ENCODE measurements at places on chromosomes 5 and 9.

GRCh38 chr9:36008774-36009300, 27.9 kb upstream of the RECK start:
- H3K36me3 ChIP-seq, result no peaks in the 10 kb centered on the region
- no peak overlapping the region for H3K4me3 ChIP-seq
- peak; percentile 75 for DNase-seq

- no peak for DNase-seq
- no peaks in the 10 kb centered on the region for H3K27me3 ChIP-seq
- H3K27ac ChIP-seq, result no peak overlapping the region
- H3K36me3 ChIP-seq, result no peaks in the 10 kb centered on the region
- H3K4me1 ChIP-seq, result peaks cover 17% of the 10 kb centered on the region
Measured at GRCh38 chr5:143987751-143988560, 176.0 kb downstream of the HMHB1 start.

DNA sequence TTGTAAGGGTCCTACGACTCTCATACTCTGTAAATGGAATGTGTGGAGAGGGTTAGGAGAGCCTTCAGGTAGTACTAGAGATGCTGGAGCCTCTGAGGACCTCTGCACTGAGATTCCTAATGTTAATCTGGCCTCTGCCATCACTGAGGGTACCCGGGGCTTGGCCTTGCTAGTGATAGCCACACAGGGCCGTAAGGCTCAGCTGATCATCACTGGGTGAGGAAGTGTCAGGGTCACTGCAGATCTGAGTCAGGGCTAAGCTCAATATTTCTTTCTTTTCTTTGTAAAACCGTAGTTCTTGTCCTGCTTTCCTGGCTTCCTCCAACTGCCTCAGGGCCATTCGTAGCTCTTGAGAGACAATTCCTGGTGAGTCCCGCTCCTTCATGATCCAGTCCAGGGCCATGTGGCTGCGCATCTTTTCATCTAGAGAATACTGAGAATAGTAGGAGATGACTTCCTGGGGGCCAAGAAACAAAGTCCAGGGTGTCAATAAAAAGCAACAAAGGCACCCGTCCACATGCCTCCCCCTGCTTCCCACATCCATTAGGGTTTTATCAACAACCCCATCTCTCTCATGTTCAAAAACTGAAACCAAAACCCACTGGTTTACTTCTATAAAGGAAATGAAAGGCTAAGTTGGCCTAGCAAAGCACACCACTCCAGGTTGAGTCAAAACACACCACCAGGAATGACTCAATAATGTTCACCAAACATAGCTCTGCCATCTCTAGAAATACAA, 47.7 kb downstream of the LIX1 start:
- H3K27me3 ChIP-seq, result no peaks in the 10 kb centered on the region
- H3K4me3 ChIP-seq, result no peak overlapping the region
- no peak overlapping the region for H3K27ac ChIP-seq
- peaks cover 22% of the 10 kb centered on the region for H3K4me1 ChIP-seq
- no peaks in the 10 kb centered on the region for H3K36me3 ChIP-seq
- no peak for DNase-seq

DNA sequence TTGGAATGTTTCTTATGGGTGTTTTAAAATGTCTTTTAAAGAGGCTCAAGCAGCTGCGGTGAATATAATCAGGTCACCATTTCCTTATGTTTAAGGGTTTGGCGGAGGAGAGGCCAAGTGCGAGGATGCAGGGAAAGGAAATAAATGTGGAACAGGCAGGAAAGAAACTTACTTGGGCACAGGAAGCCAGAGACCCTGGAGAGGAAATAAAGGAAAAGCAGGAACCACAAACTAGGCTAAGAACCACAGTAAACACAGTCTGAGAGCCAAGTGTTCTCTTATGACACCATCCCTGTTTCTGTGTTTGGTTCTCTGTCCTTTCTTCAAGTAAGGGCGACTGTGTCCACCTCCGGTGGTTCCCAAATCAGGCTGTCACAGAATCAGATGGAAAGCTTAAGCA, 166.5 kb downstream of the C9orf152 start:
- no peaks in the 10 kb centered on the region for H3K27me3 ChIP-seq
- no peak for DNase-seq
- no peak overlapping the region for H3K4me3 ChIP-seq
- H3K36me3 ChIP-seq, result no peaks in the 10 kb centered on the region
- peak overlapping the region; percentile 61 for H3K27ac ChIP-seq

DNA sequence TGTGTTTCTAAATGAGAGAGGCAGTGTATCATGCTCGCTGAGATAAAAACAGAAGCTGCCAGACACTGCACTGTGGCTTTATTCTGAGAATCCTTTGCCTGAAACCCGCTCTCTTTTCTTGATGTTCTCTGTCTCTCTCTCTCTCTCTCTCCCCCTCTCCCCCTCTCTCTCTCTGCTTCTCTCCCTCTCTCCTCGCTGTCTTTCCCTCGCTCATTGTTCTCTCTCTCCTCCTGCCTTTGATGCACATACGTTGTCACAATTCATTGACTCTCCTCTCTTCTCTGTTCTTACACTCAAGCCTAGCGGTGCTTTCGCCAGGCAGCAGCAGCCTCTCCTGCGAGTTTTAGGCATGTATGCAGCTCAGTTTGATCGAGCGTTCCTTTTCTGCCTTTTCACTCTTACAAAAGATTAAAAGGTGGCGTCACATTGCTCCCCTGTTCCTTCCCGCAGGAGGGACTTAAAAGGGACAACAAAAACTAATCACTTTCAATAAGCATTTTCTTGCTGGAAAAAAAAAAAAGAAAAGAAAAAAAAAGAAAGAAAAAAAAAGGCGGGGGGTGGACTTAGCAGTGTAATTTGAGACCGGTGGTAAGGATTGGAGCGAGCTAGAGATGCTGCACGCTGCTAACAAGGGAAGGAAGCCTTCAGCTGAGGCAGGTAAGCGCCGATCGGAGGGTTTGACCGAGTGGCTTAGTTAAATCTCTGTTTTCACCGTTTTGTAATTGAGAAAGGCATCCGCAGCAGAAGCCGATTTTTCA, 717.9 kb upstream of the WWC1 start:
- no peaks in the 10 kb centered on the region for H3K36me3 ChIP-seq
- H3K27ac ChIP-seq, result no peak overlapping the region
- no peak for DNase-seq
- no peaks in the 10 kb centered on the region for H3K27me3 ChIP-seq
- peak overlapping the region; percentile 41 for H3K4me3 ChIP-seq

- no peaks in the 10 kb centered on the region for H3K27me3 ChIP-seq
- H3K4me1 ChIP-seq, result no peaks in the 10 kb centered on the region
- no peak overlapping the region for H3K4me3 ChIP-seq
Measured at GRCh38 chr9:111407813-111408212, 76.4 kb downstream of the ECPAS start.

DNA sequence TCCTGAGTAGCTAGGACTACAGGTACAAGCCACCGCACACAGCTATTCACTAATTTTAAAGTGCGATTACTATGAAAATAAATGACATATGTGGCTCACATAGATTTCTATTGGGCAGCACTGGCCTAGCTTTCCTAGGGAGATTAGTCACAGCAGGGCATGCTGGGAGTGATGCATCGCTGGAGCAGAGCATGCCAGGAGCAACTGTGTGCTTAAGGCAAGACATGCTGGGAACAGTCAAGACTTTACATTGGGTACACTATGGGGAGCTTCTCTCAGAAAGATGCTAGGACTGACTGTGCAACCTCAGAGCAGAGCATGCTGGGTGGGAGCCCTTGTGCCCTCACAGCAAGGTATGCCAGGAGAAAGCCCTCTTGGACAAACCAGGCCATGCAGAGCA, 9.3 kb downstream of the ST6GALNAC6 start:
- H3K36me3 ChIP-seq, result peaks cover 72% of the 10 kb centered on the region
- H3K4me1 ChIP-seq, result no peaks in the 10 kb centered on the region
- H3K27ac ChIP-seq, result no peak overlapping the region
- no peak overlapping the region for H3K4me3 ChIP-seq
- no peaks in the 10 kb centered on the region for H3K27me3 ChIP-seq

GRCh38 chr9:21037278-21037677, 5.8 kb upstream of the HACD4 start:
- no peaks in the 10 kb centered on the region for H3K36me3 ChIP-seq
- no peak overlapping the region for H3K27ac ChIP-seq
- H3K4me1 ChIP-seq, result no peaks in the 10 kb centered on the region
- no peak for DNase-seq
- no peak overlapping the region for H3K4me3 ChIP-seq
- H3K27me3 ChIP-seq, result no peaks in the 10 kb centered on the region

- no peaks in the 10 kb centered on the region for H3K36me3 ChIP-seq
- no peak overlapping the region for H3K27ac ChIP-seq
- H3K4me1 ChIP-seq, result peaks cover 10% of the 10 kb centered on the region
- no peak overlapping the region for H3K4me3 ChIP-seq
- no peaks in the 10 kb centered on the region for H3K27me3 ChIP-seq
Measured at GRCh38 chr5:141686648-141687416, 4.8 kb upstream of the ARAP3 start.

DNA sequence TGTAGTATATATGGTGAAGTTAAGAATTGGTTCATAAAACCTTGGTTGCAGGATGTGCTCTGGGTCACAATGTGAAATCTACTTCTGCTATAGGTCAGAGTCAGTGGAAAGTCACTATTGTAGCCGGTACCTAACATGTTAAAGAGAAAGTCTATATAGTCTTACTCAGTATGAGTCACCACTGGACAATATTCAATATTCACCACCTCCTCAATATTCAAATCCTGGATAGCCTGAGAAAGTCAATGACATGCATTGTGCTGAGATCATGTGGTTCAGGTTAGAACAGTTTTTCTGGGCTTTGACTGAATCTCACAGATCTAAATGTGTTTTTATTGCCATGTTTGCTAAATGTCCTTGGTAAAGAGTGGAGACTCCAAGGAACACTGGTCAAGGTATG, 108.8 kb downstream of the HMHB1 start:
- H3K4me1 ChIP-seq, result no peaks in the 10 kb centered on the region
- H3K4me3 ChIP-seq, result no peak overlapping the region
- H3K36me3 ChIP-seq, result no peaks in the 10 kb centered on the region
- H3K27ac ChIP-seq, result no peak overlapping the region
- no peak for DNase-seq
- no peaks in the 10 kb centered on the region for H3K27me3 ChIP-seq

- no peaks in the 10 kb centered on the region for H3K27me3 ChIP-seq
- H3K4me1 ChIP-seq, result no peaks in the 10 kb centered on the region
- DNase-seq, result no peak
- no peak overlapping the region for H3K4me3 ChIP-seq
Measured at GRCh38 chr5:126947146-126948010, 83.0 kb downstream of the MARCHF3 start.

- H3K36me3 ChIP-seq, result no peaks in the 10 kb centered on the region
- no peak for DNase-seq
- no peaks in the 10 kb centered on the region for H3K4me1 ChIP-seq
- H3K27ac ChIP-seq, result no peak overlapping the region
Measured at GRCh38 chr5:92885950-92886349, 695.1 kb downstream of the NR2F1-AS1 start.

GRCh38 chr5:73793911-73794310, 167.9 kb downstream of the ARHGEF28 start:
- H3K27ac ChIP-seq, result no peak overlapping the region
- H3K27me3 ChIP-seq, result no peaks in the 10 kb centered on the region
- no peak for DNase-seq
- no peaks in the 10 kb centered on the region for H3K4me1 ChIP-seq
- H3K4me3 ChIP-seq, result no peak overlapping the region

DNA sequence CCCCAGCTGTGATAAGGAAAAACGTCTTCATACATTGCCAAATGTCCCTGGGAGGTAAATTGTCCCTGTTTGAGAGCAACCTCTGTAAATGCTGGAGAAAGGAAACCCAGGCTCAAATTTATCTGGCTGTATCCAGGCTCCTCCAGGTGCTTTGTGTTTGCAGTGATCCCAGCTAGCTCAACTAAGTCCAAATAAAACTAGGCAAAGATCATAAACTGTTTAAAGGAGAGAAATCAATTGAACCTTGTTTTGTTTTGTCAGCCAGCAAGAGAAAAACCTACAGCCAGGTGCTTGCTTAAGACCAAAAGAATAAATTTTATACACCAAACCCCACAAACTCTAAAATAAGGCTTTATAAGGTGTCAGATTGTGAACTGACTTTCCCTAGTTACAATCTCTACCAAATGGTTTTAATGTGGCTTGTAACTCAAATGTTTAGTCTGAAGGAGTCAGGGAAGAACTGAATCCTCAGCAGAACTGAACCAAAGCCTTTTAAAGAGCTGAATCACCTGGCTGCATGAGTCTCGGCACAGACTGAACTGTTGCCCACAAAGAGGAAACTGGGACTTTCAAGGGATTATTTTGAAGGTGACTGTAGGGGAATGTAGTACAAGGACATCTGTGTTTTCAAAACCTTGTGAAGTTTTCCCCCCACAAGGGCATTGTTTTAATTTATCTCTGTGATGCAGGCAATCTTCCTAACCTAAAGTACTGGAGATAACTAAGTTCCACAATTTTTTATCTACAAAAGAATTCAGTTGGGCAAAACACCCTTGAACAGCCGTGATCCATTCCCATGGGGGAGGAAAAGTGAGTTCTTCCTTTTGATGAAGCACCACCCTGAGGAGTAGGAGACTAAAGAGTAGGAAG, 201.7 kb upstream of the TARS1 start:
- H3K36me3 ChIP-seq, result no peaks in the 10 kb centered on the region
- H3K27me3 ChIP-seq, result no peaks in the 10 kb centered on the region
- H3K4me3 ChIP-seq, result no peak overlapping the region

DNA sequence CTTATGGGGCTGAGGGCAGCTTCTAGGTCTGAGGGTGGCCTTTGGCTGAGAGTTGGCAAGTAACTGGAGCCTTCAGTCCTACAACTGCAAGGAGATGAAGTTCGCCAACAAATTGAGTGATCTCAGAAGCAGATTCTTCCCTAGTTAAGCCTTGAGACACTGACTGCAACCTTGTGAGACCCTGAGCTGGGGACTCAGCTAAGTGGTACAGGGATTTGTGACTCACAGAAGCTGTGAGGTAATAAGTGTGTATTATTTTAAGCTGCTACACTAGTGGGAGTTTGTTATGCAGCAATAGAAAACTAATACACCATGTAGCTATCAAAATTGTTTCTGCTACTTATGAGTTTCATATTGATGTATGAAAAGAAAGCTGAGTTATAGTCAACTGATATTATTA, 279.2 kb downstream of the PIK3R1 start:
- H3K36me3 ChIP-seq, result no peaks in the 10 kb centered on the region
- no peak for DNase-seq
- H3K27me3 ChIP-seq, result no peaks in the 10 kb centered on the region
- no peaks in the 10 kb centered on the region for H3K4me1 ChIP-seq

DNA sequence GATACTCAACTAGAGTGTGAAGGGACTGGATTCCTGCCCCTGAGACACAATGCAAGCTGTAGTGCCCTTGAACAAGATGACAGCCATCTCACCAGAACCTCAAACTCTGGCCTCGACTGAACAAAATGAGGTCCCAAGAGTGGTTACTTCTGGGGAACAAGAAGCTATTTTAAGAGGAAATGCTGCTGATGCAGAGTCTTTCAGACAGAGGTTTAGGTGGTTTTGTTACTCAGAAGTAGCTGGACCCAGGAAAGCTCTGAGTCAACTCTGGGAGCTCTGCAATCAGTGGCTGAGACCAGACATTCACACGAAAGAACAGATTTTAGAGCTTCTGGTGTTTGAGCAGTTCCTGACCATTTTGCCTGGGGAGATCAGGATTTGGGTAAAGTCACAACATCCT, 2.4 kb downstream of the ZNF483 start:
- H3K36me3 ChIP-seq, result no peaks in the 10 kb centered on the region
- no peak overlapping the region for H3K4me3 ChIP-seq
- no peaks in the 10 kb centered on the region for H3K27me3 ChIP-seq
- no peak overlapping the region for H3K27ac ChIP-seq
- no peak for DNase-seq
- peaks cover 12% of the 10 kb centered on the region for H3K4me1 ChIP-seq

Measured in sigmoid colon (tissue), 7 donors.